ENCODE measurements at places on chromosomes 2 and 18.

- no peak for DNase-seq
These were observed 21.8 kb upstream of the ZNF512 start for GRCh38 chr2:27561060-27561459.

DNA sequence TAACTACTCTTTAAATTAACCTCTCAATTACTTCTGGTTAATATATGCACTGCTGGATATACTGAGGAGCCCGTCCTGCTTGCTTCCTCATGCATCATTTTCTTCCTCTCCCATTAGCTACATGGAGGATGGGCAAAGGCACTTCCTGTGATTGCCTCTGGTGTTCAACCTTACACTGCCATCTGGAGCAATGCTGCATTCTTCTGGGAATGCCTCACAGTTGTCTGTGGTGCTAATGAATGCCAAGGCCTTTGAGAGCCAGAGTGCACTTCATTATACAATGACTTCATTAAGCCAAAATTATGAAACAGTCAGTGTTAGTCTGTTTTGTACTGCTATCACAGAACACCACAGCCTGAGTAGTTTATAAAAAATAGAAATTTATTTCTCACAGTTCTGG, 134.8 kb upstream of the DOCK10 start:
- peak; percentile 49 for DNase-seq

DNA sequence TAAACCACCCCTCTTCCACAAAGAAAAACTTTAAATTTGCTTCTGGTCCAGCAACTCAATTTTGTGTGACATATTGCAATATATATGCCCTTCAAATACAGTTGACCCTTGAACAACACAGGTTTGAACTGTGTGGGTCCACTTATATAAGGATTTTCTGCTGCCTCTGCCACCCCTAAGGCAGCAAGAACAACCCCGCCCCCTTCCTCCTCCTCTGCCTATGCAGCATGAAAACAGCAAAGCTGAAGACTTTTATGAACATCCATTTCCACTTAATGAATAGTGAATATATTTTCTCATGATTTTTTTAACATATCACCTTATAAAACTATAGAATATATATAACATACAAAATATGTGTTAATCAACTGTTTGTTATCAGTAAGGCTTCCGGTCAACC, 58.3 kb downstream of the EML4 start:
- DNase-seq, result no peak

GRCh38 chr18:76258209-76258608, 236.8 kb downstream of the ZNF516 start:
- no peak for DNase-seq

- DNase-seq, result no peak
These were observed 91.8 kb downstream of the DGKD start for GRCh38 chr2:233446121-233446520.

DNA sequence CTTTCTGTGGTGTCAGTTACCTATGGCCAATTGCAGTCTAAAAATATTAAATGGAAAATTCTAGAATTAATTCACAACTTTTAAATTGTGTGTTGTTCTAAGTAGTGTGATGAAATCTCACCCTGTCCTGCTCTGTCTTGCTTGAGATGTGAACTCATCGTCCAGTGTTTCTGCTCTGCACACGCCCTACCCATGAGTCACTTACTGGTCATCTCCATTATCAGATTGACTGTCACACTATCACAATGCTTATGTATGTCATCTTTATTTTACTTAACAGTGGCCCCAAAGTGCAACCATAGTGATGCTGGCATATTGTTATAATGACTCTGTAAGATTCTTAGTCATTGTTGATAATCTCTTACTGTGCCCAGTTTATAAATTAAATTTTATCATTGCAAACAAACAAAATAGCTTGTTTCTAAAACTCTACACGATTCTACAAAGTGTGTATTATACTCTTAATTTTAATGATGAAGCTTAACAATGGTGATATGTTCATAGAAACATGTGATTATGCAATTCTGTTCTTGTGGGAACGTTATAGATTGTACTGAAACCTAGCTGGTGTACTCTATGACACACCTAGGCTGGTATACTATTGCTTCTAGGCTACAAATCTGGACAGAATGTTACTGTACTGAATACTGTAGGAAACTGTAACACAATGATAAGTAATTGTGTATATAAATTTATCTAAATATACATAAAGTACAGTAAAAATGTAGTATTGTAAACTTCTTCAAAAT, 1086.8 kb upstream of the PIK3C3 start:
- DNase-seq, result no peak

- no peak for DNase-seq
These were observed 60.1 kb downstream of the LIMS1 start for GRCh38 chr2:108594132-108594981.

DNA sequence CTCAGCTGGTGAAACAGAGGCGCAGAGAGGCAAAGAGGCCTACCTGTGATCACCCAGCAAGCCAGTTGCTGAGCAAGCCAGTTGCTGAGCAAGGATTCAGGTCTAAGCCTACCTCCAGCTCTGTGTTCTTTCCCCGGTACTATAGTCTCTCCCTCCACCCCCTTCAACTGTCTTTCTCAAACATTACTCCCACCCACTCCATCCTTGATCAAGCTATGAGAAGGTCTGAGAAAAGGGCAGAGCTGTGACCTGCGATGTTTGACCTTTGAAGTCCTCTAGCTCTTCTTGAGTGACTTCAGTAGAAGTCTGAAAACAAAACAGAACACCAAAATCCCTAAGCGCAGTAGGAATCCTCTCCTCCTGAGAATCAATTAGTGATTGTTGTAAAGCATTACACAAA, 665.2 kb upstream of the ID2 start:
- no peak for DNase-seq

- no peak for DNase-seq
These were observed 26.1 kb downstream of the ADNP2 start for GRCh38 chr18:80135136-80135535.

- DNase-seq, result no peak
These were observed 10.0 kb downstream of the KCNH7 start for GRCh38 chr2:162828545-162828944.

- DNase-seq, result no peak
These were observed 204.3 kb downstream of the GULP1 start for GRCh38 chr2:188495969-188496431.

- DNase-seq, result no peak
These were observed 352.9 kb upstream of the VWC2L start for GRCh38 chr2:214057986-214058385.

GRCh38 chr2:170477630-170478029, 237.5 kb upstream of the SP5 start:
- no peak for DNase-seq

DNA sequence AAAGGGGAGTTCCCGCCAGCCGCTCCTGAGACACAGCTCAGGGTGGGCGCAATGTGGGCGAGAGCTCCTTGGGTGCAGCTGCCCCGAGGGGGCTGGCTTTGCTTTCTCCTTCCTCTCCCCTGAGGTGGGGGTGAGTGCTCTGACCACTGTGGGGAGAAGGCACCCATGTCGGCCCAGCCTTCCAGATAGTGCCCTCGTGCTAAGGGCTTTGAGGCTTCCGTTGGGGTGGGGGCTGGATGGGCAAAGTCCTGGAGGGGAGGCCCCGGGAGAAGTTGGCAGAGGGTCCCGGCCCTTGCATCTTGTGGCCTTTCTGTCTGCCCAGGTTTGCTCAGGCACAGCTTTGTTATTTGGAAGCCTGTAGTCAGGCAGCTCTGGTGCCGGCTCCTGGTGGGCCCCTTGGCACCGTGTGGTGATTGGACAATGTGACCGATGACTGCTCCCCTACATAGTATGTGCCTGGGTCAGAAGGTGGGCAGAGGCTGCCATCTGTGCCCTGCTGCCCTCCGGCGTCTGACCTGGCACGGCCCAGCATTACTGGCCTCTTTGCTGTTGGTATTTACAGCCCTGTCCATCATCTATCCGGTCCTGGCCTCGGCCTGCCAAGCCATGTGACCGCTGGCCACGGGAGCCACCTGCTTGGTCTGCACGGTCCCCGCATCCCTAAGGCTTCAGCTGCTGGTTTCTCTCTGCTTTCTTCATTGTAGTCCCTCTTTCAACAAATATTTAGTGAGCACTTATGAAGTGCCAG, 50.8 kb downstream of the TWIST2 start:
- no peak for DNase-seq

GRCh38 chr2:38750011-38750890, 910 bp downstream of the SRSF7 start:
- DNase-seq, result no peak

- DNase-seq, result peak; percentile 84
These were observed 119.9 kb upstream of the NDUFV2 start for GRCh38 chr18:8982416-8983183.

GRCh38 chr2:237919593-237919992, 47.2 kb upstream of the UBE2F start:
- DNase-seq, result no peak

DNA sequence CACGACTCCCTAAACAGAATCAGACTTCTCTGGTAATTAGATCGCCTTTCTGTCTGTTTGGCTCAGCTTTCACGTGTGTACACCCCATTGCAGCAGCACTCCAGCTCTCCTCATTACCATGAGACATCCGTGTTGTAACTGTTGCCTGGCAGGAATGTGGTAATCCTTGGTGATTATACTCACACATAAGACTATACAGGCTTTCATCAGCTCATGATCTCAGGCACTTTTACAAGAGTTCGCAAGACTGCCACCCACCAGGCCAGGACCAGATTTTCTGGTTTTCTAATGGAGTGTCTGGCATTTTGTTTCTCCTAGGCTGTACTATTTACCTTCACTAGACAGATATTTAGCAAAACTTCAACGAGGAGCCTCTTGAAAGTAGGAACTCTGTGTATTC, 50.2 kb downstream of the ACVR1 start:
- DNase-seq, result no peak

DNA sequence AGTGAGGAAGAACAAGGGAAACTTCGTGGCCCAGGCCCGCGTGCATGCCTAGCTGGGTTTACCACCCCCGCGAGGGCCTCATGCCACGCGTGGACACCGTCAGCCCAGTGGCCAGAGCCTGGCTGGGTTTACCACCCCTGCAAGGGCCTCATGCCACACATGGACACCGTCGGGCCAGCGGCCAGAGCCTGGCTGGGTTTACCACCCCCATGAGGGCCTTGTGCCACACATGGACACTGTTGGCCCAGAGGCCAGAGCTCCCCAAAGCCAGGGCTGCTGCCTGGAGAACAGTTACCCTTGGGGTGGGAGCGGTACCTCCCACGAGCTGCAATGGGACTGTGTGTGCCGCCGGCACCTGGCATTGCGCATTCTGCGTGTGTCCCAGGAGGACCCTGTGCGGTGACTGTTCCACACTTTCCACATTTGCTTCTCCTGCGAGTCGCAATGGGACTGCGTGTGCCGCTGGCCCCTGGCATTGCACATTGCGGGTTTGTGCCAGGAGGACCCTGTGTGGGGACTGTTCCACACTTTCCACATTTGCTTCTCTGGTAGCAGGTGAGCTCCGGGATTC, 105.6 kb upstream of the CTDP1 start:
- DNase-seq, result no peak

GRCh38 chr2:43461453-43462073, 134.3 kb downstream of the THADA start:
- no peak for DNase-seq

- no peak for DNase-seq
These were observed 226.3 kb downstream of the CDCA7 start for GRCh38 chr2:173580956-173581355.

- DNase-seq, result no peak
These were observed 10.0 kb downstream of the FAP start for GRCh38 chr2:162233197-162233596.

- DNase-seq, result no peak
These were observed 26.3 kb downstream of the B4GALT6 start for GRCh38 chr18:31657823-31658669.

DNA sequence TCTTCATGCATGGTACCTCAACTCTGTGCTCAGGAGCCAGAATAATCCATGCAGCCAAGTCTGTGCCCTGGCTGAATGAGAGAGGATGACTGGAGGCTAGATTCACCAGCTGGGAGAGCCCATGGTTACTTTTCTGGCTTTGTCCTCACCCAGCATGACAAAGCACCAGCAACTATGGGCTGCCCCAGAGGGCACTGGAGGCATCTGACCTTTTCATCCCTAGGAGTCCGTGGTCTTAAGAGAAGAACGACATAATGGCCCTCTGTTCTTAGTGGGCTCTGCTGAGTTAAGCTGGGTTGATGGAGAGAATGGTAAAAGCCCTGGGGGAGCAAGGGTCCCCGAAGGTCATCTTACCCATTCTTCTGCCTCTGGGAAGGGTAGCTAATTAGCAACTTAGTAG, 54.6 kb upstream of the TNP1 start:
- no peak for DNase-seq

DNA sequence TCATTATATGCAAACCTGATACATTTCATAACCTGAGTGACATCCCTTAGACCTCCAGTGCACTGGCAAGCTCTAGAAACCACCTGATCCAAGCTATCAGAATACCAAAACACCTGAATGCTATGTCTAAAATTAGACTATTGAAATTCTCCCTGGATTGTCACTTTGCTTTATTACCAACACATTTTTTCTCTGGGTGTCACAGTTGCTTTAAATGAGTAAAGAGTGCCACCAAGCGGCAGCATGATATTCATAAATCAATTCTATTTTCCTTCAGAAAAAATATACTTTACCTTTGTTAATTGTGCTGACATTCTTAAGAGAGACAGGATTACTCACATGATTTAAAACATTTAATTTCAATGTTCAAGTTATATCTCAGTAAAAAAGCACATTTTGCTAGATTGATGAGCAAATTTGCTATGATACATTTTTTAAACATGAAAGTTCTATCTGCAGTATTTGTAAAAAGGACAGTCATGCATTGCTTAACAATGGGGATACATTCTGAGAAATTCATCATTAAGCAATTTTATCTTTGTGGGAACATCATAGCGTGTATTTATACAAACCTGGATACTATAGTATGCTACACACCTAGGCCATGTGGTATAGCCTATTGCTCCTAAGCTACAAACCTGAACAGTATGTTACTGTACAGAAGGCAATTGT, 338.4 kb upstream of the SLC39A10 start:
- peak; percentile 66 for DNase-seq

- DNase-seq, result no peak
These were observed 43.0 kb upstream of the FAHD2A start for GRCh38 chr2:95359501-95359930.

GRCh38 chr18:62572456-62572855, 49.6 kb downstream of the ZCCHC2 start:
- no peak for DNase-seq

- no peak for DNase-seq
These were observed 14.4 kb upstream of the RPE start for GRCh38 chr2:209988010-209988409.

DNA sequence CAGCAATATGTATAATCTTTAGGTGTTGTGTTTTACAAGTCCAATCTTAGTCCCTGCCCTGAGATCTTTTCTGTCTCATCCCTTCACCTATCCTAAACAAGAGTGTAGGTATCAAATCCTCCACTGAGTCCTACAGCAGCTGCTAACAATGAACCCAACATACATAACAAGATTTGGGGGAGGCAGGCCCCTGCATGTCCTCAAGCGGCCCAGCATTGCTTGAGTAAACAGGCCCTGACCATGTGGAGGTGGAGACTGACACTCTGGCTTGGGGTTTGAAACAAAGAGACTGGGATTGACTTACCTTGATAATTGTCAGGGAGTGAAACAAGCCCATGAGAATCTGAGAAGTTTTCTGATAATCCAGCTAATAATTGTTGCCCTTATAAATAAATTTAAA, 213.4 kb downstream of the STK39 start:
- no peak for DNase-seq

Data from NCI-H1694 (cell line).